ENCODE measurements at places on chromosomes 2 and 18.

DNA sequence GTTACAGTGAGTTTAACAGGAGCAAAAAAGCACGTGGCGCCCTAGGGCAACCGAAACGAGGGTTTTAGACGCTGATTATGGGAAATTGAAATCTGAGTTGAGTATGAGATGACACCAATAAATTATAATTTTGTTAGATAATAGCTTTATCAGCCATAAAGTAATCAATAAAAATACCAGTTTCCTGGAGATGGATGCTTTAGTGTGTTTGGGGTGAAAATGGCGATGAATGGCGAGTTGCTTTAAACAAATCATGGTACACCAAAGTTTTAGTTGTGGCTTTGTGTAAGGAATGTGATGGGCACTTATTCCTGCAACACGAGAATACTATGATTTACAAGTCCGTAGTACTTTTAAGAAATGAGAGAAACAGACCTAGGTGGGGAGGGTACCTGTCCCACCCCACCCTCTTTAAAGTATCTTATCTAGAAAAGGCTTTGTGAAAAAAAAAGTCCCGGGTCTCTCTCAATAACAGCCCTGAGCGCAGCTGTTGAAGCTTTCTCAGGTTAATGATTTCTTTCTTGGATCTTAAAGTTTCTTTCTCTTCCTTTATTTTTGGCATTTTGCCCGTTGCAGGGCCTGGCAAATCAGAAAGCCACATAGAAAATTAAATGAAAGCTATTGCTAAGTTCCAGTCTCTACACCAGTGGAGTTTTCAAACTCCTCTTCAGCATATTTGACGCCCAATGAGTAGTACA, 1.5 kb upstream of the RRM2 start:
- DNase-seq, result no peak

DNA sequence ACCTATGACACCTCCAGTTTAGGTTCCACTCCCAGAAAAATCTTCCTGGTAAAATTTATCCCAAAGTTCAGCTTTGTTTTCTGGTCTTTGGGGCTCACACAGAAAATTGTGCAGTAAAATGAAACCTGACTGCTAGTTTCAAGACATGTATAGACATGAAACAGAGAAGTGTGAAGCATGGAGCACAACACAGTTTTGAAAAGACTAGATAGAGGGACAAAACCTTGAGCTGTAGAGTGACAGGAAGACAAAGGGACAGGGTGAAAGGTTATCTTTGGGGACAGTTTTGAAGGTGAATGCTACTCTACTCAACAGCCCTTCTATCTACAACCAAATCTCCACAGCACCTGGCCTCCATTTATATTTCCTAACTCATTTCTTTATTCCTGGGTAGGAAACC, 352.6 kb downstream of the RBM43 start:
- DNase-seq, result no peak

- DNase-seq, result no peak
Observed at GRCh38 chr2:5433855-5434254, 258.3 kb upstream of the SOX11 start.

DNA sequence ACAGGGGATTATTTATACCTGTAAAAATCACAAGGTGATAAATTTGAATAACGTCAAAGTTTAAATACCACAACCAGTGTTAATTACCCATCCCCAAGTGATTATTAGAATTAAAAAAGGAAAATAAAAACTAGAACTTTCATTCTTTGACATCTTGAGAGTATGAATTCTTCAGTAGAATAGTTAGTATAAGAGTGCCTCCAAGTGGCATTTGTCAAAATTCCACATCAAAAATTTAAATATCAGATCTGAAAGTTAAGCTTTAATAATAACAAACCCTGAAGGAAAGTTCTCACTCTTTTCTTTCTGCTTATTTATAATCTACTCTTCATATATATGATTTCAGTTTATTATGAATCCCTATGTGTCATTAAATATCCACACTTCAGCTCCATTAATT, 273.7 kb upstream of the KYNU start:
- no peak for DNase-seq

DNA sequence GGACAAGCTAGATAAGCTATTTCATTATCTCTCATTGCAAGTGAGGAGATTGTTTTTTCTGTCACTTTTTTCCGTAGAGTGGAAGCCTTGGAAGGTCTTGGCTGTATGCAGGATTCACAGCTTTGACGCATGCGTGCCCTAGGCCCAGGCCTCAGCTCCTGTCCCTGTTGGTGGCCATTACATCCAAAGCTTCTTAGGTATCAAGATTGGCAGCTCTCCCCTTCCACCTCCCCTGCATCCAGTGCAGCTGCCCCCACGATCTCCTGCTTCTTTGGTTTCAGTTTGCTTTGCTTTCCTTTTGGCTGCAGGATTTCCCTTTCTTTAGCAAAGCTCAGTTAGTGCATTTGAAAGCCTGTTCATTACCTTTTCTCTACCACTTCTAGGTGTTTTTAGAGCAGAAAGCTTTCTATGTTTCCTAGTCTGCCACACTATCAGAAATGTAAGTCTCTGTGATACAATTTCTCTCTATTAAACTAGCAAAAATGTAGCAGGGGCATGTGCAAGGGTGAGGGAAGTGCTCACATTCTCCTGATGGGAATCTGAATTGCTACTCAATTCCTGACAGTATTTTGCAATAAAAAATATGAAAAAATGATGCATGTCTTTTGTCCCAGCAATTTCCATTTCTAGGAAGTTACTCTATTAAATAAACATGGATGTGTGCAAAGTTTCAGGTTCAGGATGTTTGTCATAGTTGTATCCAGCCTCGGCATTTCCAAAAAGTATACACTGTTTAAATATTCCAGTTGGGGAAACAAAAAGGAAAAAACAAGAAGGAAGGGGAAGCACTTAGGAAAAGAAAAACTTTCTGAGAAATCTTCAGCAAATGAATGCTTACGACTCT, 91.2 kb downstream of the LIPG start:
- DNase-seq, result no peak

DNA sequence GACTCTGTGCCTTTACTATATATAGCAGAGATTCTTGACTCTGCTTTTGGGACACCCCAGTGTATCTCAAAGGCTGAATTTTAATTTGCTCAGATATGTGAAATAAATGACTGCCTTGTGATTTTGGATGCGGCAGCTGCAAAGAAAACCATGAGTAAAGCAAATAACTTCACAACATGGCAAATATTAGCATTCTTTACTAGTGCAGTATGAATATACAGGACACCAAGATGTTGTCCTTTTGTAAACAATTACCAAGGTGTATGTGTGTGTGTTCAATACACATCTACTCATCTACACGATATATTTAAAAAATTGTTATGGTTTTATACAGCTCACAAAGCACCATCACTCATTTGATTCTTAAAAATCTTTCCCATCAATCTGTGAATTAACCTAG, 70.6 kb upstream of the TCF4 start:
- DNase-seq, result no peak

DNA sequence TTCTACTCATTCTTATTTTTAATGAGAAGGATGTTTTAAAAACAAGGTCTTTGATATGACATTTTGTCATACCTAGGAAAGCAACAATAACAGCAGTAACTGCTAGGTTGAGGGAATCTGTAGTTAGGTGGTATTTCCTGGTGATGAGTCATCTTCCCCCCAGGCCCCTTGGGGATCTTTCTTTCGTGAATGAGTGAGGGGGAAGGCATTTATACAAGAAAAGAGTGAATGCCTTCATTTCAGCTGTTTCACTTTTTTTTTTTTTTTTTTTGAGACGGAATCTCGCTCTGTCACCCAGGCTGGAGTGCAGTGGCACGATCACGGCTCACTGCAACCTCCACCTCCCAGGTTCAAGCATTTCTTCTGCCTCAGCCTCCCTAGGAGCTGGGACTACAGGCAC, 108.6 kb downstream of the MAP4K4 start:
- DNase-seq, result no peak

GRCh38 chr18:13530879-13531387, 195.4 kb downstream of the FAM210A start:
- DNase-seq, result no peak

GRCh38 chr2:32222966-32223365, 41.7 kb downstream of the NLRC4 start:
- DNase-seq, result no peak

DNA sequence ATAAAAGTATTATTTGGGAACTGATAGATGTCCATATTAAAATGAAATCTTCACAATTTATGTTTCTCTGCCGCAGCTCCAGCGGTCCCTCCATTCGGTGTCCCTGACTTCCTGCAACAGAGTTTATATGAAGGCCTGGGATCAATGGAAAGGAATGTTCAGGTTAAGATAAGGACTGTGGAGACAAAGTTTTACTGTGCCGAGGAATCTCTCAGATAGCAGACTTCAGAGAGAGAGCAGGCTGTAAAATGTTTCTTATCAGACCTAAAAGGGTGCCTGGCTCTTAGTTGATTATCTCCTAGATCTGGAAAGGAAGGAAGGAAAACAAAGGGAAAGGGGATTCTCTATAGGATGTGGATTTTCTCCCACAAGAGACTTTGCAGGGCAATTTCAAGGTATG, 193.7 kb upstream of the PIEZO2 start:
- DNase-seq, result no peak

DNA sequence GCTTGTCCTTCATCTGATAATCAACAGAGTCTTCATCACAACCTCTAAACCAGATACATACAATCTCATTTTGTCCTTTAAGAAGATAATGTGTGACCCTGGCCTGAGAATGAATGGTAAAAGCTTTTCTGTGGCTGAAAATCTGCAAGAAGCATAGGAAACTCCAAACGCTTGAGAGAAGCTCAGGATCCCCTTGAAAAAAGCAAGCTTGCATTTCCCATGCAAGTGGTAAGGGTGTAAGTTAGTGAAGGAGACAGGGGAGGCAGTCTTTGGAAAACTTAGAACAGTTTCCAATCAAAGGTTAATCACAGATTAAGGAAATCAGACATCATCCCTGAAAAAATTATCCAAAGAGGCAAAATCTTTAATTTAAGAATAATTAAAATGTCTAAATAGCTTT, 413.6 kb upstream of the SALL3 start:
- DNase-seq, result no peak

DNA sequence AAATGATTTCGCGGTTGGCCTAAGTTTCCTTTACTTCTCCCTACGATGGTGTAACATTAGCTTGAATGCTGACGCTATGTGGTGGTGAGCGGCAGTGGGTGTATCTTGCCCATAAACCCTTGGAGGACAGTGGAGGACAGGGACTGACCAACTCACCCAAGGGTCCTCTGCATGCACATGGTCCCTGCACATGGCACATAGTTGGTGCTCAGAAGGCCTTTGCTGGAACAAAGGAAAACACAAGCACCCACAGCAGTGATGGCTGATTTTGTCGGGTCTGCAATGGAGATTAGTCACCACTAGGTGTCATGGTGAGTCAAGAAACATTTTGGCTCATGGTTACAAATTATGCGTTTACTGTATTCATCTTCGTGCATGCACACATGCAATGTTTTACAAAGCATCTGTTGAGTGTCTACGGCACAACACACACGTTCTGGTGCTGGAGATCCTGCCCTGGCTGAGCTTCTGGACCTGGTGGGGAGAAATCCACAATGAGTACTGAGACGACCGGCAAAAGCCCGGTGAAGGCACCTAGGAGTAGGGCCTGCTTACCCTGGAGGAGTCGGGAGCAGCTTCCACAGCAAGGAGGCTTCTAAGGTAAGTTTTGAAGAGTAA, 44.0 kb downstream of the PDCL3 start:
- no peak for DNase-seq

GRCh38 chr2:201126308-201127151, 10.6 kb downstream of the CFLAR start:
- DNase-seq, result no peak

DNA sequence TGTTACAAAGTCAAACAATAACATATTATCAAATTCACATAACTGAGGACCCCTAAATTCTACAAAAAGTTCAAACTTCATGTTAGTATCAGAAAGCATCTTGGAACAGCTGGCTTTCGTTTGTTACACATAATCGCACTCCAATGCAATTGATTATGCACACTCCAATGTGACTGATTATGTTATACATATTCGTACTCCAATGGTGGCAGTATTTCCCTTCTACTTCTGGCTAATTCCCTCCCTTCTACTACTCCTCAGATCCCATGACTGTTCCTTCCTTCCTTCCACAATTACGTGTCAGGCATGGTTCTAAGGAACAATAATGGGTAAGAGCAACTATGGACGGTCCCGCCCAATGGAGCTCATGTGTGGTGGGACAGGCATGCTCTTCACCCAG, 137.1 kb upstream of the CCDC150 start:
- DNase-seq, result no peak

GRCh38 chr18:54739476-54739875, 88.8 kb upstream of the RAB27B start:
- DNase-seq, result no peak

DNA sequence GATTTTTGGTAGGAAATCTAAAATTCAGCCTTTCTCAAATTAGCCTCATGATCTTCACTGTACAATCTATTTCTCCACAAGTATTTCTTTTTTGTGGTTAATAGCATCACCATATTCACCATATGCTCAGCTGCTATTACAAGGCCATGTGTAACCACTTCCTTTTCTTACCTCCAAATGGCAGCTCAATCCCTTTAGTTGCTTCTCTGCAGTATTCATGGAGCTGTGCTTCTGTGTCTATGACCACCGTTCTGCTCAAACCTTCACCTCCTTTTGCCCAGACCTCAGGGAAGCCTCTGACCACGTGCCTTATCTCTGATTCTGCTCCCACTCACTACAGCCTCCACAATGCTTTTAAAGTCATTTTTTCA, 126.7 kb upstream of the TMEM200C start:
- DNase-seq, result no peak

- no peak for DNase-seq
Observed at GRCh38 chr18:73099759-73100158, 232.0 kb upstream of the NETO1 start.

GRCh38 chr2:241914542-241914941, 45.0 kb downstream of the RTP5 start:
- no peak for DNase-seq

DNA sequence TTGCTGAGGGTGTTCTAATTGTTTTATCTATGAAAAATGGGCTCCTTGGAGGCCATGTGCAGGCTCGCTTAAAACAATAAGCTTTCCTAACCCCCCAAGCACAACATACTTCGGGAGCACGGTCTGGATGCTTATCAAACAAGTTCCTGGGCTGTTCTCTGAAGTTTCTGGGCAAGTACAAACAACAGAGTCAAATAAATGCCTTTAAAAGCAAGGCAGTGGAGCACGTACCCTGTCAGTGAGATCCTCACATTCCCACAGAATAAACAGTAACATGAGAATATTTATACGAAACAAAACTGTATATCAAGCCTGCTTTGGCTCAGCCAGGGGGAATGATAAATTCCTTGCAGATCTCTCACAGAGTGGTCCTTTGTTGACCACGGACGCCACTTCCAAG, 44.8 kb downstream of the FTCDNL1 start:
- no peak for DNase-seq

All from stimulated activated CD4-positive, alpha-beta T cell treated with anti-CD3 and anti-CD28 coated beads, Interleukin-1b, Interleukin-23, amount 100 ng/mL, for 1 hour (primary cell).